ENCODE measurements at places on chromosomes 11 and 22.
A peak's percentile ranks its signal among the peaks of the same experiment; 100 is the strongest.

GRCh38 chr11:8095371-8095770 is 14.4 kb downstream of the TUB start:
- no peak for DNase-seq

DNA sequence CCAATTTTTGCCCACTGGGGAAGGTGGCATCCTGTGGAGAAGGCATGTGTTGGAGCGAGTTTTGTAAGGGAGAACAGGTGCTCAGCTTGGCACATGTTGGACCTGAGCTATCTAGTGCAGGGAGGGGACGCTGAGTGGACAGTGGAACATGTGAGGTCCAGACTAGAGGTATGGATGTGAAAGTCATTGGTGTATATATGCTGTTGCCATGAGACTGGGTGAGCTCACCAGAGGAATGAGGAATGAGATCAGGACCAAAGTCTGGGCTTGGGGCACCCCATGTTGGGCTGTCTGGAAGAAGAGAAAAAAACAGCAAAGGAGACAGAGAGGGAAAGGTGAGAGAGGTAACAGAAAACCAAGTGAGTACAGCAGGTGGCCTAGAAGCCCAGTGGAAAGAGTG is 12.3 kb upstream of the SYT7 start:
- no peak for DNase-seq

DNA sequence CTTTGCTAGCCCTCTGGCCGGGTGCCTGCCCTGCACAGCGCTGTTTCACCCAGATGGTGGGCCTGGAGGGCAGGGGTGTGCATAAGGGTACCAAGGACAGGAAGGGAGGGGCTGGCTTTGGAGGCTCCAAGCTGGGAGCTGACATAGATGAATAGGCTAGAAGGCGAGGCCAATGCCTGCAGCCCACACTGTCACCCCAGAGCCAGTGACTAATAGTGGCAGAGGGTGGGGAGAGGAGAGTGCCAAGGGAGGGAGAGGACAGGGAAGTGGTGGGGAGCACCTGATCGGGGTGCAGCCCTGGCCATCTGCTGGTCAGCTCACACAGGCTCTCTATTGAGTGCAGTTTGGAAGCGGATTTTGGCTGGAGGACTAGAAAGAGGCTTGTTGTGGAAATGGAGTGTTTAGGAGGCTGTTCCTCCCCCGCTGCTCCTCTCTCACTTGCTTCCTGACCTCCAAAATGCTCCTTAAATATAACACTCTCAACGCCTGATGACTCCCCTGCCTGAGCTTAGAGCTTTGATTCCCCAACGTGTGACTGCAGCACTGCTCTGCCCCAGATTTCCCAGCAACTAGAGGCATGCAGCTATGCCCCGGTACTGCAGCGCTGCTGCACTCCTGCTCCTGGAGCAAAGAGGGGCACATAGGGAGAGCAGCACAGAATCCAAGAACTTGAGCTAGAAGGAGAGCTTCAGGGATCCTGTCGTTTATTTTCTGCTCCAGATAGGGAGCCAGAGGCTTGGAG is 89.2 kb downstream of the GRAMD1B start:
- DNase-seq, result peak; percentile 24

GRCh38 chr11:128201801-128202200 is 385.6 kb downstream of the ETS1 start:
- DNase-seq, result no peak

- no peak for DNase-seq
These were observed 61.8 kb downstream of the FAM83F start for GRCh38 chr22:40056559-40056958.

DNA sequence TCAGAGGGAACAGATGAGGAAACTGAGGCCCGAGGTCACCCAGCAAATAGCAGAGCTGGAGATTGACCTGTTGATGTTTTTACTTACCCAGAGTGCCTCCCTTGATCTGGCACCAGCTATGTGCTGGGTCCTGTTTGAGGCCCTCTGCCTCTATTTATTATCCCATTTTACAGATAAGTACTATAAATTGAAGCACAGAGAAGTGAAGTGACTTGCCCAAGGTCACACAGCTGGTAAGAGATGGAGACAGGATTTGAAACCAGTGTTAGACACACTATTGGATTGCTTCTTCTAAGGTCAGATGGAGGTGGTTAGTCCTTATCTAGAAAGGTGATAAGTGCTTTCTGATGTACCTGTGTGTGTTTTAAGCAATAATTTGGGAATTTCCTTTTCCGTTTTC is 13.5 kb downstream of the SGSM1 start:
- no peak for DNase-seq

GRCh38 chr11:124640666-124641065 is 18.0 kb downstream of the TBRG1 start:
- no peak for DNase-seq

DNA sequence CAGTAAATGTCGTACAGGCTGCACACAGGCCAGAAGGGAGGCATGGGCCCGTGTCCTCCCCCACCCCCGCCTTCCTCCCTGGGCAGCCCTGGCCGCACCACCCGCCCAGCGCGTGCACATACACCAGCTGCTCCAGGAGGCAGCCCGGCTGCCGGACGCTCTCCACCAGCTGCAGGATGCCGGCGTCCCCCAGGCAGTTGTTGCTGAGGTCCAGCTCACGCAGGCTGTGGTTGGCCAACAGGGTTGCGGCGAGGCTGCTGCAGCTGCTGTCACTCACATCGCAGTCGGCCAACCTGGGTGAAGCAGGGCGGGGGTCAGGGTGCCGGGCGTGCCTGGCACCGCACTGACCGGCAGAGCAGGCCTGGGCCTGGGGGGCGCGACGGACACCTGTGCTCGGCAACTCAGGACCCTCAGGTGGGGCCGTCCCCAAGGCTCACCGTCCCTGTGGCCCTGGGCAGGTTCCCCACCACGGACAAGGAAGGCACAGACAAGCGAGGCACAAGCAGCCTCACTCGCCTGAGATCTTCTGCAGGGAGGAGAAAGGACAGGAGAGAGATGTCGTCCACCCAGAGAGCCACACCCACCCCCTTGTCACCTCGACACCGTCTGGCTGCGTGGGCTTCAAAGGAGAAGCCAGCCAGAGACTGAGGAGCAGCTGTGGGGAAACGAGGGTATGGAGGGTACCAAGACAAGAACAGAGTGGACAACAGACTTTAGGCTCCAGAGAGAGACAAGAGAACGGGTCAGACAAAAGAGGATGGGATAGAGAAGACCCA is 12.1 kb downstream of the RNH1 start:
- DNase-seq, result no peak

Data from NK-92 treated with Interleukin-12 subunit alpha and Interleukin-12 subunit beta, amount 100 ng/mL, for 24 hours (cell line).